ENCODE measurements at places on chromosomes 4 and X.

DNA sequence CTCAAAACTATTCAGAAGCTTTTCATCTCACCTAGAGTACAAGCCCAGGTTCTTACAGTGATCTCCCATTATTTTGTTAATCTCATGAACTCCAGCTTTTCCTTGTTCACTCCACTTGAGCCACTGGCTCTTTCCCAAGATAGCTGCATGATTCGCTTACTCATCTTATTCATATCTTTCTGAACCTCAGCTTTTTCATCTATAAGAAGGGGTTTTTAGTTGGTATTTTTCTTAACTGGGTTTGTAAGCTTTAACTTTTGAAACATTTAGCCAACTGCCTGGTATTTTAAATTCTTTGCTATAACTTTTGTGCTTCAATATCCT is 24.0 kb downstream of the GIMD1 start:
- DNase-seq: no peak

GRCh38 chr4:78155616-78156105 is 98.5 kb downstream of the FRAS1 start:
- DNase-seq: no peak

- DNase-seq: no peak
Observed at GRCh38 chrX:56800801-56801200, 71.8 kb downstream of the NBDY start.

DNA sequence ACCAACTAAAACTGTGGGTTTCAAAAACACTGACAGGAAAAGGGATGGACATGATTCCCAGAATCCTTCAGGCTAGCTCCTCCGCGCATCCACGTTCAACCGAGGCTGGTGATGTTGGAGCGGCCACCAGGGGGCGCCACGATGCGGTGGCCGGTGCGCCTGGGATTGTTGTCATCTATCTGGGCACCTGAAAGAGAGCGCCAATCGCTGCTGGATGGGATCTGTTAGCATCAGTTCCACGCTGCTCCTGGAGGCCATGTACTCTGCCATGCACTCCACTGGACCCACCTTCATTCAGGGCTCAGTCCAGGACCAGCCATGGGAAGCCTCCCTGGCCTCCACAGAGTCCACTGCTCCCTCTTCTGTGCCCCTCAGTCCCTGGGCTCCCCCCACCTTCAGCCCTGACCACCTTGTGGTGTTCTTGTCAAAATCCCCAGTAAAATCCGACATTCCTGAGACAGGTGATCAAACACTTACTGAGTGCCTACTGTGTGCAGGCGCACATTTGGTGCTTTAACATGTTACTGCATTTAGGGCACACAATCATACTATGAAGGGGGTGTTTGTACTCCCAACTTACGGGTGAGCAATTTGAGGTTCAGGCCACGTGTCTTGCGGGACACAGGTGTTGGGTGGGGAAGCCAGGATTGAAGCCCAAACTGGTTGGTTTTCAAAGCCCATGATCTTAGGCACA is 71.1 kb downstream of the CRMP1 start:
- no peak for DNase-seq

DNA sequence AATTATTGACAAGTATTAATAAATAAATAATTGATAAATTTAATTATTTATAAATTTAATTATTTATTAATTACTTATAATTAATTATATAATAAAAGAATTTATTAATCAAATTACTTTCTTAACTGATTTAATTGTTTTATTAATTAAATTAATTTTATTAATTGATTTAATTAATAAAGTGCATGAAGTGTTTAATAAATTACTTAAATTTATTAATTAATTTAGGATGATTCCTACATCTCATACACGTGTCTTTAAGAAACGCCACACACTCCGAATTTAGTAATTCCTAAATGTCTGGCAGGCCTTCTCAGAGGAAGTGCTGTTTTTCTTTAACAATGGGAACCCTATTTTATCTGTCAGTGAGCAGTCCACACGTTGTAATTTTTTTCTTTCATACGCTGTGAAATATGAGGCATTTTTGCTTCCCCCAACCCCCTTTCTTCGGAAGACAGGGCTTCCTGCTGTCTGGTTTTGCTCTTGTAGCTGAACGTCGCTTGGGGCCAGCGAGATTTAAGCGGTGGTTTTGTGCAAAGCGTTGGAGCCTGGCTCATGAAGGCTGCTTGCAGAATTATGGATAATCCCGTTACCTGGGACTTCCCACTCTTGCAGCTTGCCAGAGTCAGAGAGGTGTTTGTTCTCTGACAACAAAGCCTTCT is 46.8 kb downstream of the CRLF2 start:
- no peak for DNase-seq

DNA sequence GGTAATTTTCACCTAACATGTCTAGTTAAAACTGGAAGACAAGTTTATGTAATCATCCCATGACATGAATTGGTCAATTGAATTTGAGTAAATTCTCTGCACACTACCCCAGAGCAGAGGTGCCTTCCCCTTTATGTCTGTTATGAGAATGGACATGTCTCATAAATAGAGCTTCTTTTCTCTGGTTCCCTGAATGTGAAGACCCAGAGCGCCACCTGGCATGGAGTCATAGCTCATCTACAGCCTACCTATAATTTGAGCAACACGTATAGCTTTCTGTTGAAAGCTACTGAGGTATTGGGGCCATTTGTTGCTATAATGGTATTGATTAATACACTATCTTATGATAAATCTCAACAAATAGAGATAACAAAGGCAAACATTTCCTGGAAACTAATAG is 626.5 kb upstream of the GALNTL6 start:
- peak; percentile 2 for DNase-seq

DNA sequence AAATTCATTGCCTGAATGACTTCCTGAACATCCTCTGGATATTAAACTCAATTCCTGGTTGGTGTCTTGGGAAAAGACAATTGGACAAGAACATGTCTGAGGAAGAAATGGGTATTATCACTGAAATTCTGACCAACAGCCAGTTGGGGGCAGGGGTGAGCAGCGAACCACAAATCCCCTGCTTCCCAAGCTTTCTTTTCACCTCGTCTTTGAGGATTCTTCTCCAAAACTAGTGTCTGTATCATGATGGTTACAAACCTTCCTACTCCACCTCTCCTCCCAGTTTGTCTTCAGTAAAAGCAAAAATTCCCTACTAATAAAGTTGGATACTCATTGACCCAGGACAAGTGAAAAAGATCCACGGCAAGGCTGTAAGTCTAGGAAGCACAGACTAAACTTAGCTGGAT is 48.3 kb upstream of the WDR1 start:
- DNase-seq: no peak

- DNase-seq: no peak
Observed at GRCh38 chr4:3468804-3469203, 5.7 kb downstream of the DOK7 start.
